Lower lobe of right lung (tissue), 2 donors: ENCODE measurements at places on chromosomes 3 and 15. TPM values are rescaled to one million over a fixed set of nuclear protein-coding genes. Genes with fewer than 3 reads are reported as not detected.

GRCh38 chr3:129794311-129795185 lies 99.0 kb downstream of the TMCC1 start:
- peak; percentile 84 for DNase-seq

- DNase-seq, result no peak
Measured at GRCh38 chr15:48334260-48334659, 3.0 kb downstream of the DUT start.

DNA sequence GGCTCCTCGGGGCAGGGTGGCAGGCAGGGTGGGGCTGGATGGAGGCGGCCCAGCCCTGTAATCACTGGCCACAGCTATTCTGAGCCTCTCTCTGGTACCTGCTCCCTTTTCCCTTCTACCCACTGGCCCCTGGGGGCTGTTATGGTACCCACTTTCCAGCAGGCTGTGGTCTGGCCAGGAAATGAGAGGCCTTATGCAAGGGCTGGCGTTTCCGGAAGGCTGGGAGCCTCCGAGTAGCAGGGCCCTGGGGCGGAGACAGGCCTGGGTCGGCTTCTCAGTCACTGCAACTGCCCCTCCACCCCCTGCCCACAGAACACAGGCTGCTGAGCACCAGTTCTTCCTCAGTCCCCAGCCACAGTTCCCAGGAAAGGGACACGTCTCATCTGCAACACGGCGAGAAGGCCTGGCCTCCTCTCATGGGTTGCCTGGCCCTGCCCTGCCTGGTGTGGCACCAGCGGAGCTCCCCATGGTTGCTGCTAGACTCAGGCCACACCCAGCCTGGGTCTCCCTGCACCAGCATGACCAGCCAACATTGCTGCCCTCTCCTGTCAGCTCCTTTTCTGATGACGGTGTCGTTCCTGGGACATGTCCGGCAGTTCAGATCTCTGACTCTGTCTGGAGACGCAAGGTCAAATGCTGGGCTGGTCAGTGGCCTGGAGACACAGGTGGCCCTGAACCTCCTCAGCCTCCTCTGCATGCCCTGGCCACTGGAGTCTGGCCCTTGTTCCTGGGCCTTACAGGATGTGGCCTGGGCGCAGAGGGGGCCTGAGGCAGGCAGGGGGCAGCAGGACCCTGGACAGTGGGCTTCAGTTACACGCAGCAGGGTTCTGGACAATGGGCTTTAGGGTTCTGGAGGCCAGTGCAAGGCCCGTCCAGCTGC lies 6.5 kb downstream of the CHST13 start:
- peak; percentile 80 for DNase-seq

DNA sequence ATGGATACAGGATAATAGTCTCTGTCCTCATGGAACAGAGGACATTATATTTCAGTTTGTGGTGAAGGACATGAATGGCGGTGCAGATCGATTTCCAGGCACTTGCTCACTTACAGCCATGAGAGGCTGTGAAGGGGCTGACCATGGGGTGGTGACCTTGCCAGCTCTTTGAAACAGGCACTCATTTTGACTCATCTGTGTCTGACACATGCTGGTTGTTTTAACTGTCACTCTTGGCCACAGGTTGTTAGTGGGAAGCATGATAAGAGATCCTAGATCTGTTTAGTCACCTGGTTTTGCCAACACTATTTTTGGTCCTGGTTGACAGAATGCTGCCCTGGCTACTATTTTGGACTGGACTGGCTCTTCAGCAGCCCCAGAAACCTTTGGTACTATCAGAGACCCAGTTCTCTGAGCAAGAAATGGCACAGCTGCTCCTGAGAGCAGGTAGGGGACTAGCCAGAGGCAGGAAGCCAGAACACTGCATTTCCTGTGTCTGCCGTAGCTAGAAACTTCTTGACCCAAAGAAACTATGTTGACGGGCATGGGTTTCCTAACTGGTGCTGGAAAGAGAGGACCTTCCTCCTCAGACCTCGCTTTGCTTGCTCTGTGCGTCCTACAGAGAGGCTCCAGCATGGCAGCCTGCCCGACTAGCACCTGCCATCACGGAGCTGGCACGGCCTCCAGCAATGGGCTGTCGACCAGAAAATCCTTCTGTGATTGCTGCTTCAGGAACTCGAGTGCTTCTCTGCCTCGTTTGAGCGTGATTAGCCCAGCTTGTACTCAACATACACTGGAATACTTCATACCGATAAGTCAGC lies 6.3 kb downstream of the PXYLP1 start:
- peak; percentile 89 for DNase-seq

- DNase-seq, result no peak
Measured at GRCh38 chr15:61376961-61377360, 147.9 kb upstream of the RORA start.

GRCh38 chr15:99476413-99477222 lies 89.2 kb upstream of the MEF2A start:
- peak; percentile 62 for DNase-seq

DNA sequence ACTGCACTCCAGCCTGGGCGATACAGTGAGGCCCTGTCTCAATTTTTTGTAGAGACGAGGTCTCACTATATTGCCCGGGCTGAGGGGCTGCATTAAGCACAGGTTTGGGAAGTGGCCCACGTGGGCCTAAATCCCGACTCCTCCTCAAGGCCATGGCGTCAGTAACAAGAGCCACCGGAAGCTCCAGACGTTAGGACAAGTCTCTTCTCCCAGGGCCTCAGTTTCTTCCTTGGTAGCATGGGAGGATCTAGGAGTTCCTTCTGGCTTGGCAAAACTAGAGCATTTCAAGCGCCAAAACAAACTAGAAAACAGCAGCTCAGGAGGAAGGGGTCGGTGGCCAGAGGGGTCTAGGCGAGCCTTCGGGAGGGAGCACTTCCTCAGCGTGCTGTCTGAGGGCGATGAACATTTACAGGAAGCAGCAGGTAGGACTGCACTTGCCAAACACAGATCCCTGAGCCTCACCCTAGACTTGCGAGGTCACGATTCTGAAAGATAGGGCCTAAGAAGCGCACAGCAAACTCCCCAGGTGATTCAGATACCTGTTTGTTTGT lies 536 bp downstream of the SNAPC5 start:
- DNase-seq, result no peak

DNA sequence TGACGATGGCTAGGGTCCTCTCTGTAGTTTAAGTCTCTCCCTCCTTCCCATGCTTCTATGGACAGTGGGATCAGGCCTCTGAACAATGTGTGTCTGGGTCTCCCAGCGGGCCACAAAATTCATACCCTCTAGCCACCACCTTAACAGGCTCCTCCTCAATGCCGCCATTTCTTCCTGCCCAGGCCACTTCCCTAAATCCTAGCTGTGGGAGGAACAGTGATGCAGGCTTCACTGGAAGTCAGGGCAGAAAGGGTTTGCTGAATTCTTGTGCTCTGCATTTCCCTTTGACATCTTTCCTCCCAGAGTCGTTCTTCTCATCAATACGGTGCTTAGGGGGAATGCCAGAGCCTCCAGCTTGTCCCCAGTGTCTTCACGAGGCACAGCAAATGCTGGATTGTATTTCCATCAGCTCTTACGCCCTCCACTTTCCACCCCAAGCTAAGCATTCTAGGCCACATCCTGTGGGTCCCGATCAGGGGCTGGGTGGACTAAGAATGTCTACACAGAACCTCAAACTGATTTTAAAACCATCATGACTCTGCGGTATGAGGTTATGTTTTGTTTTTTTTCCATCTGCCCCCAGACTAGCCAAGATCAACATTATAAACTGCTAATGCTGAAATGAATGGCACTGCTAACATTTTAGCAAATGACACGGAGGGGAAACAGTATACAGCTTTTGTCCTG lies 11.9 kb upstream of the LDHAL6B start:
- DNase-seq, result no peak

GRCh38 chr3:120170223-120170622 lies 76.0 kb upstream of the GSK3B start:
- no peak for DNase-seq

GRCh38 chr3:45580112-45580765 lies 14.3 kb upstream of the LIMD1 start:
- DNase-seq, result no peak

DNA sequence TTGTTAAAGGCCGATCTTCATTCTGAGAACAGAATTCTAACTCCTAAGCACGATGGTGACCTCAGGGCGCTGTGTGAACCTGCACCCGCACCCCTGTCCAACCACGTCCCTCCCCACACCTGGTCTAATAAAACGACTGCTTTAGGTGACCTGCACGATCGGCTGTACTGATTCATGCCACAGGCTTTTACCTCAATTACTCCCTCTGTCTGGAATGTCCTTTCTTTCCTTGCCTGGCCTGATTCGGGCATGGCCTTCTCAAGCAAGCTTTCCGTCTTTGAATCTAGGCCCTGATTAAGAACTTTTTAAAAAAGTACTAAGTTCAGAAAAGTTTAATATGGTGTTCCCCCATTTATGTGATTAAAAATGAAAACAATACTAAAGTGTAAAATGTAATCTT lies 842 bp upstream of the U2SURP start:
- peak; percentile 33 for DNase-seq

GRCh38 chr3:14434498-14435151 lies 32.2 kb downstream of the SLC6A6 start:
- peak; percentile 82 for DNase-seq

DNA sequence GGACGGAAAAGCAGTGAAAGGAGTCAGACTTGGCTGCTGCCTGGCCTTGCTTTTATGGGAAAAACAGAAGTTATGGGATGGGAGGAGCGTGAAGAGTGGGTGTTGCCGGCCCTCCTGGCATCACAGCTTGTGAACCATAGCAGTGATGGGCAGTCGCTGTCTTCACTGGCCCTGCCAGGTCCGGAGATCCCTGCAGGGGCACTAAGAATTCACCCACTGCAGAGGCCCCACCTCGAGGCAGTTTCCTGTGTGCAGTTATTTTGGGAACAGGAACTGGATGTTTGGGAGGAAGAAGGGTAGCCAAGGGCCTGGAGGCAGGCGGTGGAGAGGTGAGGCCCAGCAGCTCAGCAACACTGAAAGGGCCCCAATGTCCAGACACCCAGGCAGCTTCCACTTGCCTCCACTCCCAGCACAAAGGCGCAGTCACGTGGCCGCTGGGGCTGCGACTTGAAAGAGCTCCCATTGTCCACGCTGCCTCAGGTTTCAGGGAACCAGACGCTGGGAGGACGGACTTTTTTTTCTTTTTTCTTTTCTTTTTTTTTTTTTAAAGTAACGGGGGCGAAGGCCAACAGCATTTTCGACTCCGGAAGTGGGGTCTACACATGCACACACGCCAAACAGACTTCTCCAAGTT lies 255.6 kb downstream of the ZNF621 start:
- peak; percentile 78 for DNase-seq

- no peak for DNase-seq
Measured at GRCh38 chr3:186517218-186517617, 27.0 kb downstream of the CRYGS start.

DNA sequence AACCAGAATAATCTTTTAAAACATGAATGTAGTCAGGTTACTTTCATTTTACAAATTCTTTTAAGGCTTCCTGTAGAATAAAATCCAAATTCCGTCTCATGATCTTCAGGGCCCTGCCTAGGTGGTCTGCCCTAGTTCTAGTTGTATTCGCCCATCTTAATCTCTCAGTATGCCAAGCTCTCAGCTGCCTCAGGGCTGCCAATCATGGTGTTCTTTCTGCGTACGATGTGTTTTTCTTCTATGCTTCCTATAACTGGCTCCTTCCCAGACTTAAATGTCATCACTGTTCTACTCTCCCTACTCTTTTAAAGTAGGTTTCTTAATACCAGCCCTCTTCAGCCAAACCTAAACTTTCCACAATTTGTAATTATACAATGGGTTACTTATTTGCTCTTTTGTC lies 107.4 kb downstream of the GREM1 start:
- DNase-seq, result no peak

GRCh38 chr3:123984957-123985356 lies 7.0 kb downstream of the ROPN1 start:
- DNase-seq, result no peak

- DNase-seq, result no peak
Measured at GRCh38 chr15:94164971-94165370, 66.4 kb upstream of the MCTP2 start.

- DNase-seq, result no peak
Measured at GRCh38 chr15:36210426-36210825, 369.0 kb upstream of the CDIN1 start.

DNA sequence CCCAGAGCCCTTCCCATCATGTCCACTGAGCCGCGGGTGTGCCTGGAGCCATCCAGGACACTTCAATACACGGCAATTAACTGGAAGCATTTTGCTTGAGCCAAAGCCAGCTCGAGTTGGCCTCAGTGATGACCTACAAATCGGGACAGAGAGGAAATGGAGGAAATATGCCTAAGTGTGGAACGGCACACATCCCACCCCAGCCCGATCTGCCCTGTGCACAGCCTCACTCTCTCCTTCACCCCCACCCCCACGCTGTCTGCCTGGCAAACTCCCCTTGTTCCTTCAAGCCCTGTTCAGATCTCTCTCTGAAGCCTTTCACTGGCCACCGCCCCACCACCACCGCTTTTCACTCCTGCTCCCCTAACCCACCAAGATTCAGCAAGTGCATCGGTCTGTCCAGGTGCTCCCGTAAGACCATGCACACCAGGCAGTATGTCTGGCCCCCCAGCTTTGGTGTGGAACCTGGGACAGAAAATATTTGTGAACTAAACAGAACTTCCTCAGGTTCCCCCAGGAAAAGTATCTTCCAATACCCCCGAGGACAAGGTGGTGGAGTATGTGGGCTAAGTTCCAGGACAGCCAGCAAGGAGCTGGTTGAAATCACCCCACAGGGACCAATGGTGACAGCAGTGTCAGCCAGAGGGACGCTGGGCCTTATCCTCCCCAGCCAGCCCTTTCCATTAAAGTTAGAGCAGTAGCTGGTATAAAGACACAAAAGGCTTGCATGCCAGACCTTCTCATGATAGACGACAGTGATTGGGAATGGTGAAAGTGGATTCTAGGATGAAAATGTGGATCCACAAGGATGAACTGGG lies 83.7 kb downstream of the VGLL4 start:
- no peak for DNase-seq

DNA sequence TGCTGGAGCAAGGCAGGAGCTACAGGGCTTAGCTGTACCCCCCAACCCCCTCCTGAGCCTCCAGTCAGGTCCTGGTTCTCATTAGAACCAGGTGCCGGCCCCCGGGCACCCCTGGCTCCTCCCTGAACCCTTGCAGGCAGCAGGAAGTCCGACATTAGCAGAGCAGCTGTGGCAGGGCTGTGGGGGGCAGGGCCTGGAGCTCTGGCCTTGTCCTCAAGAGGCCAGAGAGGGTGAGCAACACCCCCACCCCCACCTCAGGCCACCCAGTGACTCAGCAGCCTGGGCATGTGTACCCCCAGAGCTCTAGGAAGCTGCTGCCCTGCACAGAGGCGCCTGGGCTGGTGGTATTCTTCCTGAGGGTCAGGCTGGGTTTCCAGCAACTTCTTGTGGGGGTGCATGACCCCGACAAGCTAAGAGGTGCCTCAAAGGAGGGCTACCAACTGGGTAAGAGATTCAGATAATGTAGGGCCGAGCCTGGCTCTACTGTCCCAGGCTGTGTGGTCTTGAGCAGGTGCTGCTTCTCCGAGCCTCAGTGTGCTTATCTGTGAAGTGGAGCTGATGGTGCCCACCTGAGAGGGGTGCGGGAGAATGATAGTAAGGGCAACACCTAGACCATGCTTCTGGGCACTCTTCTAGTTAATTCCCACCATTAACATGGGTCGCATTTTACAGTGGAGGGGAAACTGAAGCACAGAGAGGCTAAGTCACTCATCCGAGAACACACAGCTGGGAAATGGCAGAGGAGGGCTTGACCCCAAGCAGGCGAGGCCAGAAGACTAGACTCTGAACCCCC lies 16.0 kb downstream of the H1-8 start:
- no peak for DNase-seq

The ANKRD63 gene
- total RNA-seq, result not detected

The CCR8 gene
- total RNA-seq, result not detected

The TMEM207 gene
- total RNA-seq, result not detected

The CHRFAM7A gene
- 9.6 TPM for total RNA-seq

The FAM240A gene
- total RNA-seq, result not detected

The CFAP100 gene
- 21.5 TPM for total RNA-seq

The CCR9 gene
- total RNA-seq, result not detected

The GNAT1 gene
- not detected for total RNA-seq
